ENCODE measurements at places on chromosomes 5 and 9. TPM values are rescaled to one million over a fixed set of nuclear protein-coding genes. Genes with fewer than 3 reads are reported as not detected.

ELAVL2 gene
- total RNA-seq, result 238 TPM

CORO2A gene
- 2.7 TPM for total RNA-seq

RECK gene
- total RNA-seq, result 12.5 TPM

OR13F1 gene
- not detected for total RNA-seq

IFNA2 gene
- not detected for total RNA-seq

STC2 gene
- 0.64 TPM for total RNA-seq

TNC gene
- 133 TPM for total RNA-seq

PCAT7 gene
- total RNA-seq, result not detected

GLDC gene
- 30.3 TPM for total RNA-seq

DNA sequence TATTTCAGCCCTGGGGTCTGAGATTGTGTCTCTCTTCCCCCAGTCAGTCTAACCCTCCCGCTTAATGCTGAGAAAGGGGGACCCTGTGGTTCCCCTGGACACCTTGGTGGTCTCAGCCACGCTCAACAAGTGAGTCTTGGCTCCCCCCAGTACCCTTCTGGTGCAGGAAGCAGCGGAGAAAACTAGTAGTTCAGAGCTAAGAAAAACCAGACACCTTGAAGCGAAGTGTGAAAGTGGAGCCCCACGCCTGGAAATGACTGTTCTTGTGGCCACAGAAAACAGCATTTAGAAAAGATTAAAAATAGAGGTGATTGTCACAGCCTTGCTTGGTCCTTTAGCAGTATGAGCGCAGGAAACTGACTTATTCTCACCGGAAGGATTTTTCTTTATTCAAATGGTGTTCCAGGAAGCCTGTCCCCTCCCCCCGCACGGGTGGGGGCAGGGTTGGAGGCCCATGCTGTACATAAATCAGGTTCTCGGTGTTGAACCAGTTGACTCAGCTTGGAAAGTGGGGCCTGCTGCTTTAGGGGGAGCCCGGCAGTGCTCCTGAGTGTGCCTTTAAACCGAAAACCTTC lies 8.1 kb downstream of the ARPC5L start:
- DNase-seq, result no peak

DNA sequence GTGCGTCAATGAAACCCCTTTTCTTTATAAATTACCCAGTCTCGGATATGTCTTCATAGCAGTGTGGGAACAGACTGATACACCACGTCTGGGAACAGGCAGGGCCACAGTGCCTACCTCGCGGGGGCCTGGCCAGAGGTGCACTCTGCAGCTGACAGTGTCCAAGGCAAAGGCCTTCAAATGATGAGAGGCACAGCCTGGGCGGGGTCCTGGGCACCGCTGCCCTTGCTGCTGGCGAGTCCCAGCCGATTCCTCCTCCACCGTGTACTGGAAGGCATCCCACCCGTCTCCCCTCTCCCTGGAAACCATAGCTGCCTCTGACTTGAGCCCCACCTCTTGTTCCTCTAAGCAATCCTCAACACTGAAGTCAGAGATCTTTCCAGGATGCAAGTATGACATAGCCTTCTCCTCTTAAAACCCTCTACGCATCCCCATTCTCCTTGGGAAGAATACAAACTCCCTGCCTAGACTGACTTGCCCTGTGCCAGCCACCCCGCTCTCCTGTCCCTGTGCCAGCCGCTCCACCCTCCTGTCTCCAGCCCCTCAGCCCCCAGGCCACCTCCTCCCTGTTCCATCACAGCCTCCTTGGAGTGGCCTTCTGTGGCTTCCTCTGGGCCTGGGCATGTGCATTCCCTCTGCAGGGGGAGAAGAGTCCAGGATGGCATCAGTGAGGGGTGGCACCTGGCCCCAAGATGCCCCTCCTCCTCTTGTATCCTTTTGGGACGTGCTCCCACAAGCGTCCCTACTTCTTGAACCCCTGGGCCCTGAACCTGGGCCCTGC lies 8.1 kb upstream of the COL5A1 start:
- DNase-seq, result no peak

DNA sequence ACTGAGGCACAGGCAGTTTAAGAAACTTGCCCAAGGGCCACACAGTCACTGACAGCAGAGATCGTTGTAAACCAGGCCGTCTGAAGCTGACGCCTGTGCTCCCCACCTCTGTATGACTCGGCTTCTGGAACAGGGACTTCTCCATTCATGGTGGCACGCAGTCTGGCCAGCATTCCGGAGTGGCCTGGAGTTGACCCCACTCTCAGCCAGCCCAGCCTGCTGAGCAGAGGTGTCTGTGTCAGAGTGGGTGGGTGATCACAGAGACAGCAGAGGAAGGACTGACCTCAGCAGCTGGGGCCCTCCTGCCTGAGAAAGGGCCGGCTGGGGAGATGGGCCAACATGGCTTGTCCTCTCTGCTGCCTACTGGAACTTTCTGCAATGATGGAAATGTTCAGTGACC lies 12.6 kb downstream of the LRSAM1 start:
- DNase-seq, result no peak

DNA sequence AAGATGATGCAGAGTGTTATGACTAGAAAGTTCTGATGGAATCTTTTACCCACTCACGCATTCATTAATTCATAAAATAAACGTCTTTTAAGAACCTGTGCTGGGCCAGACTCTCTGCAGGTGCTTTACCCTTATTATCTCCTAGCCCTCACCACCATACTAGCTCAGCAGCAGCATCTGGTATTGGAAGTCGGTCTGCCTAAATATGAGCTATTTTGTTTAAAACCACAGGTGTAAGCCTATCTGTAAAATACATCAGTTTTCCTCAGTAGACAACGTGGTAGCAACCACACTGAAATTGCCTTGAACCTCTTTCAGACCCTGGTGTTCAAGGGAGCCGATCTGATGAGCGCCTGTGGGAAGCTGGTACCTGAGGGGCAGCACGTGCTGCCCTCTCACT lies 69.4 kb downstream of the PPIC start:
- no peak for DNase-seq

DNA sequence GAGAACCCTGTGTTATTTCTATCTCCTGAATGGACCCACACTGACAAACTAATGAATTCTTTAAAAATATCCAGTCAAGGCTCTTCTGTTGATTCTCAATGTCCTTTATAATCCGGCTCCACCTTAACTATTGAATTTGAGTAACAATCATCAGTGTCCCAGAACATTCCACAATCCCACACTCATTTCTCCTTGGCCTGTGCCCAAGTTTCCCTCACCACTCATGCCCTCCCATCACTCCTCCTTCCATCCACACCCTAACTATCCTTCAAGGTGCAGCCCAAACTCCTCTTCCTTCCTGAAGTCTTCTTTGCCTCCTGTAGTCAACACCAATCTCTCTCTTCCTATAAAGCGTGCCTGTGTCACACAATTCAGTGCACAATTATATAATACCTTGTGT lies 106.1 kb downstream of the NUDT12 start:
- DNase-seq, result no peak

DNA sequence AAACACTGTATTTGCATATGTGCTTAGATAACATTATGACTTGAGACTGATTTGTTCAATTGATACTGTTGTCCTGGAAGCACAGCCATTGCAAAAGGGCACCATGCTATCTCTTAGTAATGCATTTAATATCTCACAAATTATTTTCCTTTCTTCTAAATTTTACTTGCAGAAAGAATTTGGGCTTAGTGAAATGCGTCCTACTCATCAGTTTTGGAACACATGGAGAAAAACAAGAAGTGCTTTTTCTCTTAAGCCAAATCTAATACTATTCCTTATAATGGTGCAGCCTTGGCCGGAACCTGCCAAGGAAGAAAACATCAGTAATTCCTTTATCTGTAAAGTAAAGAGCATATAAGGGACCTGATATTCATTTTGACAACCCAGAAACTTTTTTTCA lies 172.2 kb upstream of the ZNF608 start:
- no peak for DNase-seq

DNA sequence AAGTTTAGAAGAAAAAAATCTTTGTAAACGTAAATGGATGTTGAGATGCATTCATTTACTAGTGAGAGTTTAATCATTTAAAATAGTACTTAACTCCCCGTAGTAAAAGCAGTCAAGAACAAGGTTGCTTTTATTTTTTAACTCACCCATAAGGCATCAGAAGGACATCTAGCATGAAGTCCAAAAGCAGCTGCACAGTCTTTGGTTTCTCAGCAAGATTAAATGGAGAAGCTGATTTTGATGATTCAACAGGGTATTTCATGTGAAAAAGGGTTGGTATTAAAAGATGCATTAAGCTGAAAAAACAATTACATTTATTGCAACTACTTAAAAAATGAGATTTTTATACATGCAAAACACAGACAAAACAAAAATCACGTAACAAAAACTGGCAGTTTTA lies 44.0 kb downstream of the ECPAS start:
- no peak for DNase-seq

DNA sequence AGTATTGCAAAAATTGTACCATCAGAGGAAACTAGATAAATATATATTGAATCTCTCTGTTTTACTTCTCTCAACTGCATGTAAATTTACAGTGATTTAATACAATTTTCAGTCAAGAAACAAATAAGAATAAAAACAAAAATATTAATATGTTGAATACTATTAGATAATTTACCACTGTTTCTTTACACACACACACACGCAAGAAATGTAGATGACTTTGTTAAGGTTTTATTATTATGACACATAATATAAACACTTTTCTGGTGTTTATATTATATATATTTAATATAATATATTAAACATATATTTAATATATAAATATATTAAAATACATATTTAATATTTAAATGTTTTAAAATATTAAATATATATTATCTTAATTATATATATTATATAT lies 814.3 kb upstream of the CDH10 start:
- no peak for DNase-seq

DNA sequence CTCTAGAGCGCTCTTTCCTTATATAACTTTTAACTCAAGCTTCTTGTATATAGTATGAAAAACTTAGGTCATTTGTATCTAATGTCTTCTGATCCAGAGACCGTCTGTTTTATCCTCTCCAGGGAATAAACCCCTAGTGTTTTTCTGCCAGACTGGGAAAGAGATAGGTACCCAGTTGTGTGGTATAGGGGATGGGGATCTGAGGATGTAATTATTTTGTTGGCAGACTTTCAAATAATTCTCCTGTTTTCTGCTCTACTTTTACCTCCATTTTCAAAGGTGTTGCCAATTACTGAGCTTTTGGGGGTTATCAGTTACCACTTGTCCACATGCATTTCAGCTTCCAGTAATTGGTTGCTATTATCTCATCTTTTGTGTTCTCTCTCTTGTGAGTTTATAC lies 17.9 kb downstream of the CCDC171 start:
- DNase-seq, result no peak

- no peak for DNase-seq
These were observed 267.1 kb upstream of the EFNA5 start for GRCh38 chr5:107937651-107938355.

DNA sequence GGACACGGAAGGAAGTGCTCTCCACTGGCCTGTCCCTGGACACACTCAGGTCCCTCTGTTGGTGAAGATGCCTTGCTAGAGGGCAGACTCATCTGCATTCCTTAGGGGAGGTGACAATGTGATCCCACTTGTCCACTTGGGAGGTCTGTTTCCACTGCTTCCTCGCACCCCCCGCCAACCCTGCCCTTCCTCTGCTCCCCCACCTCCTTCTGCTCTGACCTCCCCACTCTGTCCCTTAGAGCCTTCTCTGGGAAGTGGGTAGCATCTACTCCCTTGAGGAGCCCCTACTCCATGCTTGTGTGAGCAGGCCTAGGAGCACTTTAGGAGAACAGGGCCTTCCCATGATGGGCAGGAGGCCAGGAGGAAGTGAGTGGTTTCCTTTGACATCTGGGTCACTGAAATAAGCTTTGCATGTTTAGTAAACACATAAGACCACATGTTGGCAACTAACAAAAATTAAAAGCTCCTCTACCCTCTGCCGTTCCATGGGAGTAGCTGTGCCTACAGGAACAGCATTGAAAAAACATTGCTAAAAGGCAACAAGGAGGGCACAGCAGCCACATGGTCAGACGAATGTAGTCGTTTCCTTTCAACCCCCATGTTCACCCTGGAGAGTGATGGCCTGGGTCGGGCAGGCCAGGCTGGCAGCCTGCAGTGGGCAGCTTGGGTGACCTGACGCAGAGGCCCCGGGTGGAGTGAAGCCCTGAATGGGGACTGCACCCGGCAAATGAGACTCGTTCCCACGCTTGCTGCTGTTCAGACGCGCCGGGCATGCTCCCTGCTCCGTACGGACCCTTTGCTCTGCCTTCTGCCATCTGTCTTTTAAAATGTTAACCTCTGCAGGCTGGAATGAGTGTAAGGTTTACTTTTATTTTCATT lies 634.0 kb downstream of the IRX1 start:
- DNase-seq, result no peak

DNA sequence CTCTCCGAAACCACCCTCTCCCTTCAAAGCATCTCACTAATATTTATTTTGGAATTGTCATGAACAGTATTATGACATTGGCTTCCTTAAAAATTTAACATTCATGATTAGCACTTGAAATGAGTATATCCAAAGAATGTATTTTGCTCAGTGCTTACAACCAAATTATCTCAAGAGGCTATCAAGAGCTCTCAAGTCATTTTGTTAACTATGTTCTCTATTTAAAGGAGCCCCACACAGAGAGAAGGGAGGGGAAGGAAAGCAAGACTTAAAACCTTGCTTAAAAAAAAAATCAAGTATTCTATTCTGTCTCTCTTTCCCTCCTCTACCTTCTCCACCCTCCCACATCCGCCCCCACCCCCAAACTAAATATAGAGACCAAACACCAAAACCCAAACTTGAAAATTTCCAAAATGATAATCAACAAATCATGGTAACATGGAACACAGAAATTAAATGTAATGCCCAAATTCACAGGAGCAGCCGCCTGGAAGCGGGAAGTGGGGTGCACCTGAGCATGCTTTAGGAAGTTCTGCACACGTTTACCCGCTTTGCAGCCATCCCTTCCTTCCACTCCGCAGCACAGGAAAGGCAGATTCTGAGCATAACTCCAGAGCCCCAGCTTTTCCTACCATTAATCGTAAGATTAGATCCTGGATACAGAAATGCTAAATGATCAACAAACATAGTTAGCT lies 66.9 kb downstream of the EBF1 start:
- DNase-seq, result no peak

DNA sequence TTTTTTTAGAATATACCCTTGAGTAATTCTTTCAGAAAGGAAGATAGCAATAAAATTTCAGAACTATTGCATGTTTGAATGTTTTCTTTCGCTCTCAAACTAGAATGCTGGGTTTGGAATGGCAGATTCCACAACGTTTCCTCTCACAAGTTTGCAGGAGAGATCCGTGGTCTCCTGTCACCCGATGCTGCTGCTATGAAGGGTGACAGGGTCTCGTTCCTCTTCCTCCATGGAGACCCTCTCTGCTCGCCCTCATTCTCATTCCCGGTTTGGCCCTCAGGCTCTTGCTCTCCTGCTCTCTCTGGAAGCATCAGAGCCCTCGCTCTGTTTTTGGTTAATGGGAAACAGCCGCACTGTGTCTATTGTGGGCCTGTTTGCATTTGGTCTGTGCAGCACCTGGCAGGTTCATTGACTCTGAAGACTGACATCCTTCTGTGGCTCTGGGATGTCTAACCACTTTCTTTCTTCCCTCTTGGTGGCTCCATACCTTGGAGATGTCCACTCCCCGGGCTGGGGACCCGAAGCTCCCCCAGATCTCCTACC lies 12.6 kb upstream of the FAM163B start:
- no peak for DNase-seq

- peak; percentile 85 for DNase-seq
These were observed 21.6 kb downstream of the SH3GLB2 start for GRCh38 chr9:129006328-129007034.

- DNase-seq, result no peak
These were observed 254.0 kb downstream of the DMAC1 start for GRCh38 chr9:7545371-7546165.

GRCh38 chr5:33309068-33309467 lies 131.7 kb upstream of the TARS1 start:
- no peak for DNase-seq

- no peak for DNase-seq
These were observed 24.8 kb downstream of the KCTD16 start for GRCh38 chr5:144195448-144195847.

- no peak for DNase-seq
These were observed 141.1 kb upstream of the OR13F1 start for GRCh38 chr9:104362912-104363472.
